ENCODE measurements at places on chromosomes 13 and 19.

GRCh38 chr13:106513025-106513983 lies 22.2 kb downstream of the EFNB2 start:
- no peak for DNase-seq

DNA sequence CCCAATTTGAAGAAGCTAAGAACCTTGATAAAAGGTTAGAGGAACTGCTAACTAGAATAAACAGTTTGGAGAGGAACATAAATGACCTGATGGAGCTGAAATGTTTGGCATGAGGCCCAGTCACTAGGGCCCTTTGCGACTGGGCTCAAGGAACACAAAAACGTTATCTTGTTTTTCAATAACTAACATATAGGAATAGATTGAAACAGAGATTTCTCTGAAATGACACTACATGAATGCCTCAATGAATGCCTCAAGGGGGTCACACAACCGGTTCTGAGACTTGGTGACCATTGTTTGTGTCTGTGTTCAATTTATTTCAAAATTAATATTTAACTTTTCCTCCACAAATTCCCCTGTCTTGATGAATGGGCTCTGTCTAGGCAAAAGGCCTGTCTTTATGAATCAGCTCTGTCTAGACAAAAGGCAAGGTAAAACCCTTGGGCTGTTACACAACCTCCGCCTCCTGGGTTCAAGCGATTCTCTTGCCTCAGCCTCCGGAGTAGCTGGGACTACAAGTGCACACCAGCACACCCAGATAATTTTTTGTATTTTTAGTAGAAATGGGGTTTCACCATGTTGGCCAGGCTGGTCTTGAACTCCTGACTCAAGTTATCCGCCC lies 932 bp upstream of the ZNF486 start:
- no peak for DNase-seq

DNA sequence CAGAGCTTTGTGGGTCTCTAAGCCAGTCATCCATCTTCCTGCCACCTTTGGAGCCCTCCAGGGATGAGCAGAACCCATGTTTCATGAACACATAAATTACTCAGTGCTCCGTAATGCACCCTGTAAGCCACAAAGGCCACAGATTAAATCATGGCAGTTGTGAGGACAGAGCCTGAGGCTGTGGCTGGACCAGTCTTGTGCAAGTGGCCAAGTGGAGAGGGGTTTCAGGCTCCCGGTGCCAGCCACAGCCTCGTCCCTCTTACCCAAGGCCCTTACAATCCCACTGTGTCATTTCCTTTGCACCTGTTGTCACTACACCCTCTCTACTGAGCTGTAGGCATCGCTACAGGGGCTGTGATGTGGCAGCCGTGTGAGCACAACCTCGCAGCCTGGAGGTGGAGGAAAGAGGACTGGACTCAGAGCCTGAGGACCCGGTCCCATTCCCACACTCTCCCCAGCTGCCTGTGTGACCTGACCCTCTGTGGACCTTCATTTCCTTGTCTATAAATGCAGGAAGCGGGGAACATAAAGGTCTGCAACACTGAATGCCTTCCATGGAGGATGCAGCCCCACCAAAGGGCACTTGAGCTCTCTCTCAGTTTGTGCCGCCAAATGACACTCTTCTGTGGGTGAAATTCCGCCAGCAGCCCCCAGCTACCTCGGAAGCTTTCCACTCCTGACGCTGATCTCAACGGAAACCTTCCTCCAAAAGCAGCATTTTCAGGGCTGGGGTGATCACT lies 792.0 kb downstream of the UQCRFS1 start:
- no peak for DNase-seq

- DNase-seq, result no peak
Measured at GRCh38 chr13:36847606-36848005, 28.6 kb downstream of the RFXAP start.

DNA sequence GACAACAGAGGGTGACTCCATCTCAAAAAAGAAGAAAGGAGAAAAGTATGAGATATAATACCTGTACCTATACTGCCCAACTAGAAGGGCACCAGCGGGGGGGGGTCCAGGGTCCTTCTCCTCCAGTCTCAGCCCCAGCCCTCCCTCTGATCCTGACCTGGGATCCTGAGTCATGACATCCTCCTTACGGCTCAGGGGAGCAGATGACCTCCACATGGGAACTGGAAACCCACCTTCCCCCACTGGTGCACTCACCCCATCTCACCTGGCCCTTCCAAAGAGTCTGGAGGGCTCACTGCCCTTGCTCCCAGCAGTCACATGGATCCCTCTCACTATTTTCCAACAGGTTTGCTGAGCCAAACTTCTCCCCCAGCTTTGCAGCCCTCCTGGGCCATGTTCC lies 24.2 kb downstream of the TUBA3C start:
- peak; percentile 17 for DNase-seq

GRCh38 chr13:56201834-56202233 lies 938.9 kb upstream of the PRR20A start:
- DNase-seq, result no peak

GRCh38 chr13:57632276-57633140 lies 964 bp downstream of the PCDH17 start:
- peak; percentile 29 for DNase-seq

- DNase-seq, result no peak
Measured at GRCh38 chr19:18742838-18743783, 48.0 kb downstream of the COMP start.

DNA sequence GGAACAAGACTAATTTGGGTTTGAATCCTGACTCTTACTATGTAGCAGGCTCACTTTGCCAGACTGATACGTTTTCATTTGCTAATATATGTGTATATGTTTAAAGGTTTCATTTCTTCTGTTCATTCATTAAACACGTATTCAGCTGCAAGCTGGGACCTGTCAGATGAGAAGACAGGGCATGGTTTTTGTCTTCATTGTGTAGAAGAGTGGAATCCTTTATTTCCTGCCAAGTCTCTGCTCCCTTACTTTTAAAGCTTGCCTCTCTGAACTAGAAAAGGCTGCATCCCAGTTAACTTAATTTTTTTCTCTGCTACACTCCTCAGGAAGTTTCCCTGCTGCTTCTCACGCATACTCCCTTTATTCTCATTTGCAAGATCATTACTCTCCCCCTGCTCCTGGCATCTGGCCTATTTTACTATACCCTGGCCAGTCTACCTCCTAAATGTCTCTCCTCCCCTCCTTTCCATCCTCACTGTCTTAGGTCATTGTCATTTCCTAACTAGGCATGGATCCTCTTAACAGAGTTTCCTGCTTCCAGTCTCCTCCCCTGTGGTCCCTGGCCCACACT lies 141.0 kb upstream of the TMTC4 start:
- DNase-seq, result no peak

DNA sequence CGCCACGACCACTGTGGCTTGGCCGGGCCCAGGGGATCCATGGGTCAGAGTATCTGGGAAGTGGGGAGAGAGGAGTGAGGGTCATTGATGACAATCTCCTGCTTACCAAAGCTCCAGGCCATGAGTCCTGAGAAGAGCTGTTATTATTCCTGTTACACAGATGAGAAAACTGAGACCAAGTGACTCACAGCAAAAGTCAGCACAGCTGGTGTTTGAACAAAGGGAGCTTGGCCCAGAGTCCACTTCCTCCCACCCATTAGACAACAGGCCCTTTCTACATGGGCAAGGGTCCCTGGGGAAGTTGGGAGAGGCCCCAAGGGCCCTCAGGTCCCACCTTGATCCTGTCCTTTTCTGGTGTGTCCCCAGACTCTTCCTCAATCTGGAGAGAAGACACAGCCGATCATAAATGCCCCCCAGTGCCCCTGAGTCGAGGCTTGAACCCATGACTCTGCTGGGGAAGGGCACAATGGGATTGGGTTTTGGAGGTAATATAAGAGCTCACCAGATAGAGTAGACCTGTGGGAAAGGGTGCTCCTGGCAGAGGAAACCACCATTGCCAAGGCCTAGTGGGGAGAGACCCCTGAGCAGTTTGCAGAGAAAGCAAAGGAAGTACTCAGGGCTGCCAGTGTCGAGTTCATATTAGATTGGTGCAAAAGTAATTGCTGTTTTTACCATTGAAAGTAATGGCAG lies 6.8 kb downstream of the FUT6 start:
- no peak for DNase-seq

DNA sequence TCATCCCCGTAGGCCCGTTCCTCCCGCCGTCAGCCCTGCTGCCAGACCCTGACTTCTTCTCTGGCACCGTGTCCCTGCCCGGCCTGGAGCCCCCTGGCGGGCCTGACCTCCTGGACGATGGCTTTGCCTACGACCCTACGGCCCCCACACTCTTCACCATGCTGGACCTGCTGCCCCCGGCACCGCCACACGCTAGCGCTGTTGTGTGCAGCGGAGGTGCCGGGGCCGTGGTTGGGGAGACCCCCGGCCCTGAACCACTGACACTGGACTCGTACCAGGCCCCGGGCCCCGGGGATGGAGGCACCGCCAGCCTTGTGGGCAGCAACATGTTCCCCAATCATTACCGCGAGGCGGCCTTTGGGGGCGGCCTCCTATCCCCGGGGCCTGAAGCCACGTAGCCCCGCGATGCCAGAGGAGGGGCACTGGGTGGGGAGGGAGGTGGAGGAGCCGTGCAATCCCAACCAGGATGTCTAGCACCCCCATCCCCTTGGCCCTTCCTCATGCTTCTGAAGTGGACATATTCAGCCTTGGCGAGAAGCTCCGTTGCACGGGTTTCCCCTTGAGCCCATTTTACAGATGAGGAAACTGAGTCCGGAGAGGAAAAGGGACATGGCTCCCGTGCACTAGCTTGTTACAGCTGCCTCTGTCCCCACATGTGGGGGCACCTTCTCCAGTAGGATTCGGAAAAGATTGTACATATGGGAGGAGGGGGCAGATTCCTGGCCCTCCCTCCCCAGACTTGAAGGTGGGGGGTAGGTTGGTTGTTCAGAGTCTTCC lies 1.3 kb upstream of the CLASRP start:
- peak; percentile 66 for DNase-seq

GRCh38 chr19:56751078-56751489 lies 79.5 kb upstream of the ZNF835 start:
- DNase-seq, result peak; percentile 76
